Skin of body (tissue), 3 donors: ENCODE measurements at places on chromosomes 16 and 17.
A peak's percentile ranks its signal among the peaks of the same experiment; 100 is the strongest.

GRCh38 chr16:23691483-23692189, 12.9 kb downstream of the PLK1 start:
- DNase-seq, result no peak

GRCh38 chr17:37605813-37606505, 3.3 kb downstream of the SYNRG start:
- no peak for DNase-seq

GRCh38 chr16:82993926-82994325, 367.2 kb downstream of the CDH13 start:
- peak; percentile 41 for DNase-seq

DNA sequence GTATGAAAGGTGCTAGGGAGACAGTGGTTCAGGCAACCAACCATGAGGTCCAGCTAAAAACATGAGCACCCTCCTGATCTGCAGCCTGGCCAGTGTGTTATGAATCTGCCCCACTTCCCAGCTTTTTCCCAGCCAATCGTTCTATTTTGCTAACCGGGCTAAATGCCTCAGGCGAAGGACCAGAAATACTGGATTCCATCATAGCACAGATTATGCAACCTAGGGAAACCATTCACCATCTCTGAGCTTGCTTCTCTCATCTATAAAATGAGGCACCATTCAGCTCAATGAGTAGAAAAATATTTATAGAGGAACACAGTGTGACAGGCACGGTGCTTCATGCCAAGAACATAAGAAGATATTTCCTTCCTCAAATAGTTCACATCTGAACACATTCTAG, 45.2 kb upstream of the NUDT7 start:
- DNase-seq, result no peak

DNA sequence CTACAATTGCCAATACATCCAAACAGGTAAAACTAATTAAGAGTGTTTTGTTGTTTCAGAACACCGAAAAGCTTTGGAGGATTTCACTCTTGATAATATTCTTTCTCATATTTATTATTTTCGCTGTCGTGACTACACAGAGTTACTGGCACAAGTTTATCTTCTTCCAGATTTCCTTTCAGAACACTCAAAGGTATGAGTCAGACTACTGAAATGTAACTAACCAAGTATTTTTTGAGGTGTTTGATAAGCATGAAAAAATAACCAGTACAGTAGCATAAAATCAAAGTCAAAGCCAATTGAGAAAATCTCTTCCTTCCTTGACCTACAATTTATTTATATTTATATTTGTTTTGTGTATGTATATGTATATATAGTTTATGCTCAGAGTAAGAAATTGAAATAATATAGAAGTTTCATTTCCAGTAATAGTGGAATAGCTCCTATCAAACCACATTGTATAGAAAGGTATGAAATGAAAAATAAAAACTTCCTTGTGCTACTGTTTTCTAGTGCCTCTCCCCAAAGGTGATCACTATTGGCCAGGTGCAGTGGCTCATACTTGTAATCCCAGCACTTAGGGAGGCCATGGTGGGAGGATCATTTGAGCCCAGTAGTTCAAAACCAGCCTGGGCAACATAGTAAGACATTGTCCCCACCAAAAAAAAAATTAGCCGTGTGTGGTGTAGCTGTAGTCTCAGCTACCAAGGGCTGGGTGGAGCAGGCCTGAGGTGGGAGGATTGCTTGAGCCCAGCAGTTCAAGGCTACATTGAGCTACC, 10.9 kb downstream of the RAD51C start:
- DNase-seq, result no peak

GRCh38 chr16:67150047-67150832, 558 bp downstream of the B3GNT9 start:
- DNase-seq, result peak; percentile 77

DNA sequence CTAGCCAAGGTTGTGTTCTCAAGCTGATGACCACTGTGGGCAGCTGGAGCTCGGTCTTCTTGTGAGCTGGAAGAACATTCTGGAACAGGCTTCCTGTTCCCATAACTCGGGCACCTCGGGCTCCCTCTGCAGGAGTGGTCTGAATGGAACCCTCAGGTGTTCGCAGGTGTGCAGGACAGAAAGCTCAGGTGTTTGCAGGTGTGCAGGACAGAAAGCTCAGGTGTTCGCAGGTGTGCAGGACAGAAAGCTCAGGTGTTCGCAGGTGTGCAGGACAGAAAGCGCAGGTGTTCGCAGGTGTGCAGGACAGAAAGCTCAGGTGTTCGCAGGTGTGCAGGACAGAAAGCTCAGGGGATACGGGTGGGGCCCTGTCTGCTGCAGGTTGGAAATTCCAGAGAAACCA, 109.0 kb upstream of the CACNG5 start:
- DNase-seq, result no peak

DNA sequence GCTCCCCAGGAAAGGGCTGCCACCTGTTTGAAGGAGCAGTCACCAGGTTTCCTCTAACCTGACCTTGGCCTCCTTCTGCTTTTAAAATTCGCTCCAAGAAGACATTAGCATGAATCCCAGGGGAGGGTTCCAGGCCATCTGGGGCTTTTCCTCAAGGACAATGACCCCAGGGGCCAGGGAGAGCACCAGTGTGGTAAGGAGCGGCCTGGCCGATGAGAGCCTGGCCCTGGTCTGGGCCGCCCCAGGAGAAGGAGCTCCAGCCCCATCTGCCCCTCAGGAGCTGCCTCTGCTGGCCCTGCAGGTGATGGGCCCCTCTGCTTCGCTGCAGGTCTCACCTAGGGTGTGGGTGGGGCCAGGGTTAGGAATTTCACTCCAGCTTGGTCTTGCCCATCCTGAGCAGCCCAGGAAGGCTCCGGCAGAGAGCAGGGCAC, 209.2 kb upstream of the TNRC6C start:
- DNase-seq, result no peak

GRCh38 chr17:47703191-47703591, 9.2 kb downstream of the TBKBP1 start:
- no peak for DNase-seq

GRCh38 chr16:66649636-66650205, 45.2 kb downstream of the CMTM3 start:
- no peak for DNase-seq

DNA sequence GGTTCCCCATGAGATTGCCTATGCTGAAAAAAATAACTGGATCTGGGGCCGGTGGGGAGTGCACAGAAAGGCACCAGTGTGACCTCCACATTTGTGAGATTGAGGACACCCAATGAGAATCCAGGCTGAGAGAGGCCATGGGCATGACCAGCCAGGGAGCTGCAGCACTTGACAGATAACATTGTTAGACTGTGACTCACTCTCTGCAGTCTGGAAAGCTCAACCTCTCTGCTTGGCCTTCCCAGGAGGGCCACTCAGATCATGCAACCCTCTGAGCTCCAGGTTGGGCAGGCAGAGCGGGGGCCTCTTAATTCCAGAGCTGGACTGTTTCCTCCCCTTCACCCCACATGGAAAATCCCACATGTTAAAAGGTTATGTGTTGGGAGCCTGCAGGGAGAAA, 30.1 kb downstream of the FZD2 start:
- DNase-seq, result no peak

- peak; percentile 82 for DNase-seq
These were observed 1.6 kb upstream of the DUSP14 start for GRCh38 chr17:37488009-37488604.

- no peak for DNase-seq
These were observed 431.5 kb upstream of the KIF2B start for GRCh38 chr17:53391197-53391596.

GRCh38 chr16:30963925-30964511, 6.5 kb downstream of the SETD1A start:
- DNase-seq, result no peak

DNA sequence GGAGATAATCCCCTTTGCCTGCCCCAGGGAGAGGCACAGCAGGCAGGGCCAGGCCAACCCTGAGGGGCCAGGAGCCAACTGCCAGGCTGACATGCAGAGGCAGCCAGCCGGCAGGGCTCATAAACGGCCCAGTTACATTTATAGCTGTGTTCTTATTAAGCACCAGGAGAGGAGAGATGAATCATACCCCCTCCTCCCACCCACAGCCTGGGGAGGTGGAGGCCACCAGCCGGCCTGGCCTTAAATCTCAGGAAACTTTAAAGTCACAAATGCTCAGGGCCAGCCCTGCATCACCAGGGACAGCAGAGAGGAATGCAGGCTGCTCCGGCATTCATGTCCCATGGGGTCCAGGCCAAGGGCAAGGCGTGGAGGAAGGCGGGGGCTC, 177.2 kb downstream of the TMEM132E start:
- DNase-seq, result no peak

DNA sequence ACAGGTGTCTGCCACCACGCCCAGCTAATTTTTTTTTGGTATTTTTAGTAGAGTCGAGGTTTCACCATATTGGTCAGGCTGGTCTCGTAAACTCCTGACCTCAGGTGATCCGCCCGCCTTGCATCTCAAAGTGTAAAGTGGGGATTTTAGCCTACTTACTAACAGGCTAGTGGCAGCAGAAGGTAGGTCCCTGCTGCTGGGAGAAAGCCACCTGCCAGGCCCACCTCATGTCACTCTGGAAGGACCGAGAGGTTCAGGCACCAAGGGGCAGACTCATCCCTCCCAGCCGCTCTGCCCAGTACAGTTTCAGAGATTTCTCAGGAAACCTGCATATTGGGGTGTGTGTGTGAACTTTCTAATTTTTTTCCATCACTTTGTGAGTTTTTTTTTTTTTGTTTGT, 2.1 kb upstream of the RCVRN start:
- DNase-seq, result no peak

GRCh38 chr16:51399908-51400670, 249.0 kb upstream of the SALL1 start:
- no peak for DNase-seq
